Uterus (tissue), 4 donors: ENCODE measurements at places on chromosomes 13 and 19. TPM values are rescaled to one million over a fixed set of nuclear protein-coding genes. Genes with fewer than 3 reads are reported as not detected.

DNA sequence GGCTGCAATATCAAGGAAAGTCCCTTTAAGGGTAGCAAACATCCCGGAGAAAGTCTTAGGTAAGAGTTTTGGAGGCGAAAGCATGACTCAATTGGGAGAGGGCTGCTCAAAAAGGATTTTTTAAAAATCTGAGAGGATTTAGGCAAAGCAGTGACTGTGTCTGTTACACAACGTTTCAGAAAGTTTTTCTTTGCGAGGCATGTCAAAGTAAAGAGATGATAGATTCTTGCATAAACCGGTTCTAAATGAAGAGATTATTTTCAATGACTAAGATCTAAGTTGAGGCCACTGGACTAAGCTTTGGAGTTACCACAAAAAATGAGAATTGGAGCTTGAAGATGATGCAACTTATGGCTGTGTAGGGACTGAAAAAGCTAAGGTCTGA lies 43.7 kb upstream of the ENOX1 start:
- H3K4me3 ChIP-seq = no peak overlapping the region
- H3K27me3 ChIP-seq = no peaks in the 10 kb centered on the region
- peak overlapping the region; percentile 2 for H3K27ac ChIP-seq
- DNase-seq = no peak

- H3K36me3 ChIP-seq = no peaks in the 10 kb centered on the region
- H3K27me3 ChIP-seq = no peaks in the 10 kb centered on the region
- H3K4me1 ChIP-seq = no peaks in the 10 kb centered on the region
- H3K4me3 ChIP-seq = peak overlapping the region; percentile 21
- DNase-seq = peak; percentile 22
Measured at GRCh38 chr19:15551293-15552004, 43.1 kb downstream of the CYP4F22 start.

DNA sequence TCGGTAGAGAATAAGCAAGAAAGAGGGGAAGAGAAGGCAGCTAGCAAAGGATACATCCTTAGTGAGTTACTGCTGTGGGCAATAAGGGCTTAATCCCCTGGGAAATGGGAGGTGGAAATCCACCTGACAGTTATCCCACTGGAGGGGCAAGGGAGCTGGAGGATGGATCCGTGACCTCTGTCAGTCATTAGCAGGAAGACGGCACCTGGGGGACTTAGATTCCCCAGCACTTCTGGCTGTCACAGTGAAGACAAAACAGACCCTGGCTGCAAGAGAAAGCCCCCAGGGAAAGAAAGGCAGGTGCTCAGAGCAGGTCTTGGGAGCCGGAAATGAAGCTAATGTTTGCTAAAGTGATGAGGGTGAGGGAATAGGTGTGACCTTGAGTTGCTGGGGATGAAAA lies 70.4 kb upstream of the MRI1 start:
- DNase-seq = no peak
- H3K4me1 ChIP-seq = no peaks in the 10 kb centered on the region
- no peak overlapping the region for H3K4me3 ChIP-seq
- no peaks in the 10 kb centered on the region for H3K36me3 ChIP-seq
- no peak overlapping the region for H3K27ac ChIP-seq
- no peaks in the 10 kb centered on the region for H3K27me3 ChIP-seq

DNA sequence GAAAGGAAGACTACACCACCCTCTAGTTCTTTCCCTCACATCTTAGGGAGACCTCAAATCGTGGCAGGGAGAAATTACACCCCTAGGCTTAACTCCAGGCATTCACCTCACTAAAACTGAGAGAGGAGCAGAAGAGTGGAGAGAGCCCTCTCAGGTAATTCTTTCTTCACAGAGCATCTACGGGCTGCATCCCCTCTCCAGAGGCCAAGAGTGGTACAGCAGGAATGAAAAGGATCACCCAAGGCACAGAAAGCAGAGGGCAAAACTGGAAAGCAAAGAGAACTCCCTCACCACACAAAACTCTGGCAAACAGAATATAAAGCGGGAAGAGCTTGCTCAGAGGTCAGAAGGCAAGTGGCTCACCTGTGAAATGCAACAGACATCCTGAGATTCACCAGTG lies 661.2 kb downstream of the TBC1D4 start:
- H3K36me3 ChIP-seq = no peaks in the 10 kb centered on the region
- H3K27ac ChIP-seq = no peak overlapping the region
- H3K27me3 ChIP-seq = no peaks in the 10 kb centered on the region
- H3K4me3 ChIP-seq = no peak overlapping the region
- no peaks in the 10 kb centered on the region for H3K4me1 ChIP-seq

CABP5 gene
- not detected for total RNA-seq

IGSF23 gene
- not detected for total RNA-seq
